ENCODE measurements at places on chromosomes 5 and 9.

DNA sequence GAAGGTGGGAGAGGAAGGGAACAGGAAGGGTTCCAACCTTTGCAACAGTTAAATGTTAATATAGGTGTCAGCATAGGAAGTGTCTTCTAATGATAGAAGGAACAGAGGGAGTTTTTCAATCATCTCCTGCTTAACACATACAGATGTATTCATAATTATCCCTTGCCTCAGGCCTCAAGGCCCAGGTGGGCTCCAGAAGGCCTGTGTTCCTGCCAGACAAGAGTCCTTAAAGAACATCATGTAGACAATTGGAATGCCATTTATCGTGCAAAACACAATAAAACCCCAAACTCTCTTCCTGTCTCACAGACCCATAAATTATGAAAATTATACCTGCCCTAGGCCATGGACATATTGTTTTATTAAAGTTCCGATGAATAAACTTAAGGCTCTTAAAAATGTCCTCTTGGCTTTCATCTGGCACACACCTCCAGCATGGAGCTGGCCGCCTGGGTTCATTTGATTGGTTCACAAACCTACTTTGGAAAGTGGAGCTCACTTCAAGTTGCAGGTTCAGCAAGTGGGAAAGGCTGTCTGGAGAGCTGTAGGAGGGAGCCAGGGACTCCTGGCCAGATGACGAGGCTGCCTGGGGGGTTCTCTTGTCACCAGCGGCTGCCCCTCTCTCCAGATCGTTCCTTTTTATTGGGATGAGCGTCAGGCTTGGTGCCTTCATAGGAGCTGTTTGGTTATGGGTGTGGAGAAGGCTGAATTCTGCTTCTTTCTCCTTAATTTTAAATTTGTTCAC lies 17.5 kb downstream of the SPRY4 start:
- no peak for DNase-seq

- no peak for DNase-seq
Measured at GRCh38 chr9:80449513-80449912, 877.7 kb downstream of the TLE4 start.

GRCh38 chr5:115774684-115775083 lies 41.8 kb downstream of the CDO1 start:
- no peak for DNase-seq

- DNase-seq = no peak
Measured at GRCh38 chr9:99515895-99516656, 294.0 kb downstream of the SEC61B start.

GRCh38 chr9:130986356-130986965 lies 22.5 kb upstream of the LAMC3 start:
- DNase-seq = no peak

- no peak for DNase-seq
Measured at GRCh38 chr5:23014825-23015224, 161.7 kb upstream of the CDH12 start.

- no peak for DNase-seq
Measured at GRCh38 chr5:6117212-6117611, 261.1 kb downstream of the MED10 start.

GRCh38 chr5:39714036-39714698 lies 289.4 kb upstream of the DAB2 start:
- DNase-seq = no peak

DNA sequence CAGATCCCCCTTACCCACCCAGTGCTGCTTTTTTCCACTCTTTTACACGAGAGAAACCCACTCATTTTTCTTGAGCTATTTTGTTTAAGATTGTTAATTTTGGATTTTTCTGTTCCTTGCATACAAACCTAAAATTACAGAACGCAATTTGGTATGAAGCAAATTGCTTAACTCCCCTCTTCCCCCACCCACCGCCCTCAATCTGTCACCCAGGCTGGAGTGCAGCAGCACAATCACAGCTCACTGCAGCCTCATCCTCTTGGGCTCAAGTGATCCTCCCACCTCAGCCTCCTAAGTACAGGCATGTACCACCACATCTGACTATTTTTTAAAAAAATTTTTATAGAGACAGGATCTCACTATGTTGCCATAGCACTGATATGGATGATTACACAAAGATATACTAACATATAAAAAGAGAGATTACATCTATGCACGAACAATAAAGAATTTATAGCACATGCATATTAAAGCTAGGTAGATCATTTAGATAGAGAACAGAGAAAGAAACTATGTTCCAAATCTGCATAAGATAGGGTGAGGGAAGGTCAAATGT lies 203.6 kb downstream of the PIK3R1 start:
- DNase-seq = no peak

DNA sequence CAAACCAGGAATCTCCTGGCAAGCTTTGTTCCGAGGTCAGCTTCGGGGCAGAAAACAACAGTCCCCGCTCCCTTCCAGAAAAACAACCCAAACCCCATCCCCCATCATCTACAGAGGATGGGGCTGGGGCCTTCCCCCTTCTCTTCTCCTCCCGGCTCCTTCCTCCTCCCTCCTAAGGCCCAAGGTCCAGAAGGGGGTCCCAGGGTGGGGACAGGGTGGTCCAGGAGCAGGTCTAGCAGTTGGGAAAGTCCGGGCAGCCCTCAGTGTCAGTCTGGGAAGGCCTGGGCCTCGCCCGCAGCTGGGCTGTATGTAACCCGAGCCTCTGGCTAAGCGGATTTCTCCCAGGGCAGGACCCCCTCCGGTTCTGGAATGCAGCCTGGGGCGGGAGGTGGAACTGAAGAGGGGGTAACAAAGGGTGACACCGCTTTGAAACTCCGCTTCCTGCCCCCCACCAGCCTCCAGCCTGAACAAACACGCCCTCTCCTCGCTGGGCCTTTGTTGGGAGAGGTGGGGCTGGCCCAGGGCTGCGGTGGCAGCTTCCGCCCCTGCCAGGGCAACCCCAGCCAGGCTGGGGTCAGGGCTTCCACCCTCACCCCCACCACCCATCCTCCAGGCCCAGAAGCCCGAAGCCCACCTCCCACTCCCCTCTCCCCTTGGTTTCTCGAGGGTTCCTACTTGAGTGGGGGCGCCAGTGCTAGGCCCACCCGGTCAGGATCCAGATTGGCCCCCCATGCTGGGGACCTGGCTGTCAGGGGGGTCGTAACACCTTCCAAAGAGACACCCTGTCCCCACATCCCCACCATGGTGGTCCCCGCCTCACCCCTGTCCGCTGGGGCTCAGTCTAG lies 63.5 kb downstream of the C9orf50 start:
- DNase-seq = no peak

DNA sequence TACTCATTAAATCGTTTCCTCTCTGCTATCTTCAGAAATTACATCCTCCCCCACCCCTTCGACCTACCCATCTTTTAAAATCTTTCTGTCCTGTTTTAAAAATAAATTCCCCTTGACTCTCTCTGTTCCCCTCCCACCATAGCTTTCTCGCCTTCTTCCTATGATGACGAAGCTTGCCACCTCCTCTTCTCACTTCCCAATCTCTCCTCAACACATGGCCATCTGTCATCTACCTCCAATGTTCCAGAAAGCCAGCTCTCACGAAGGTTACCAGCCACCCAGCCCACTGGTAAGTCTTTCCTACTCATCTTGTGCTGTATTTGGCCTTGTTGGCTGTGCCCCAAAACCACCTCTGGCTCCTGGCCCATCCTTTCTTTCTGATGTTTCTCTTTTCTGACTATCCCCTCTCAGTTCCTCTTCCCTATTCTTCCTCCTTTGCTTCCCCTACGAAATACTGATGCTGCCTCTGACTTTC lies 346.3 kb downstream of the ENC1 start:
- no peak for DNase-seq

GRCh38 chr5:143665866-143666265 lies 146.1 kb upstream of the HMHB1 start:
- DNase-seq = no peak

DNA sequence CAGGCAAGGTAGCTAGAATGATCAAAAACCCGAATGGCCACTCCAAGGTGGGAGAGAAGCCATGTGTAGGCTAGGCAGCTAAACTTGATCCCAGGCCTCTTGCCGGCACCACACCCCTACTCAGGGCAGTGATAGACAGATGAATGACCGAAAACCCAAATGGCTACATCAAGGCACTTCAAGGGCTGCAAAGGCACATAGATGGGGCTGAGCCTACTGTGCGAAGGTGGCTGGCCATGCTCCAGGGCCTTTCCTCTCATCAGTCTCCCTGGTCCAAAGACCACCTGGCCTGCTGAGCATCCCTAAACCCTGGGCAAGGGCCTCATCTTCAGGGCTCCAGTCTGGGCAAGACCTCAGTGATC lies 3.7 kb upstream of the TIFAB start:
- DNase-seq = no peak

GRCh38 chr5:164652276-164652660 lies 1146.8 kb downstream of the MAT2B start:
- DNase-seq = no peak

GRCh38 chr9:93295031-93295430 lies 111.1 kb downstream of the WNK2 start:
- no peak for DNase-seq

DNA sequence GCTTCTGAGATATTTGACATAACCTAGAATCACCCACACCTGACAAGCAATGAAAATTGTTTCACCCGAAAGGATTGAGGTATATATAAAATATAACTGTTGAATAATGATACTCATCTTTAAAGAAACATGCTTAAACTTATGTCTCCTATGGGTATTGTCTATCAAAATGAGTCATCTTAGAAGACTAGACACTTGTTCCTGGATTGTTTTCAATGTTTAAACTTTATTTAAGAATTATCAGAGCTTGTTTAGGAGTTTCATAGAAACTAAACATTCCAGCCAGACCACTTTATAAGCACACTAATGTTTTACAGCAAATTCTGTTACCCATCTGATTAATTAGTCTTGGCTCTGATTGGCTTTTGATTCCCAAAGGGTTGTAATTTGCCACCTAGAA lies 19.6 kb downstream of the NFX1 start:
- no peak for DNase-seq

DNA sequence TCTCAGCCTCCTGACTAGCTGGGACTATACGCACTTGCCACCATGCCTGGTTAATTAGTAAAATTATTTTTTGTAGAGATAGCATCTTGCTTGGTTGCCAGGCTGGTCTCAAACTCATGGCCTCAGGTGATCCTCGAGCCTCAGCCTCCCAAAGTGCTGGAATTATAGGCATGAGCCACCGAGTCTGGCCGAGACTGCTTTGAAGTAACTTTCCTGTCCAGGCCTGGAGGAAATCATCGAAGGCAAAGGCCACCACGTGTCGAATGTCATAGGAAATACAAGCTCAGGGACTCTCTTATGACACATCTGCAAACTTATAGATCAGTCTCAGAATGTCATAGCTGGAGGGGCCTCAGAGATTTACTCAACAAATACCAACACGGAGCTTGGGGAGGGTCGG lies 25.1 kb downstream of the RAPGEF1 start:
- DNase-seq = no peak

GRCh38 chr9:530681-531080 lies 310.8 kb upstream of the DMRT1 start:
- no peak for DNase-seq

DNA sequence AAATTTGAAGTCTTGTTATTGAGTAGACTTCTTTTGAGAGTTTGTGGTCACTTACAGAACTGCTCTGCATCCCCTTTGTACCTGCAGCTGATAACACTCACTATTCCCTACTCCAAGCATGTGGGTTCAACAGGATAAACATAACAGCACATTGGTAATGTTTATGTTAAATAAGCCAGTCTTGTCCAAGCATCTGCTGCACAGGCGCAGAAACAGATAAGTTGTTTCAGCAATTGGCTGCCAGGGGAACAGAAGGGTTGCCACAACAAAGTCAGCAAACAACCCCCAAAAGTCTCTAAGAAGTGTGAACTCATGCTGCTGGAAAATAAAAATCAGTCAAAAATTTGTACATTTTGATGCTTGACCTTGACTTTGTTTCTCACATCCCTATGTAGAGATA lies 174.6 kb downstream of the GDNF start:
- DNase-seq = no peak

DNA sequence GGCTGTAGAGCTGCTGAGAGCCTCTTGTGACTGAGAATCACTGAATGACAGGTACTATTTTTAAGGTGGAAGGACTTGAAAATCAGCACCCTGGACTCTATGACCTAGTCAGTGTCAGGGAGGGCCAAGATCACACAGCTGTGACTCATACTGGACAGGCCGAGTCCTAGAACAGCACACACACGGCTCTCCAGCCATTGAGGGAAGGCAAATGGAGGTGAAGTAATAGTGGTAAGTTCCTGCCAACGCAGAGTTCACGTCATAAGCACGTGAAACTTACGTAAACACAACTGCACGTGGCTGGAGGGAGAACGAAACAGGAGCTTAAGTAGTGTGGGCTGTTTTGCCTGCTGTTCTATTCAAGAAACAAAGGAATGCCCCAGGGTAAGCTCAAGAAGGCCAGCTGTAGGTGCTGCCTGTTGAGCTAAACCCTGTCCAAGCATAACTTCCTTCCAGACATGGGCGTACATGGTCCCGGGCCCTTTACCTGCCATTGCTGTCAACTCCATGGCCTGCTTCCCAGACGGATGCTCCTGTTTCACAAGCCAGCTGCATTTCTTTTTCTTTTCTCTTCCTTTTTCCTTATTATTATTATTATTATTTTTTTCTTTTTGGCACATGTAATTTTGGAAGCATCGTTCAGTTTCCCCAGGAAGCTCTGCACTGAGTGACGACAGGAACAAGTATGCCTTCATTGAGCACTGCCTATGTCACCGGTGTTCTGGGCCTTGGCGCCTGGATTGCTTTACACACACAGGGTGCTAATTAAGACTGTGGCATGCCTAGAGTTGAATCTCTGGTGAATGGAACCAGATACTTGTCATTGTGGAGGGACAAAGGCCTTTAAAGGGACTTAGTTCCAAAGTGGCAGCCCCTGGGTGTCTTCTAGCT lies 10.2 kb upstream of the LCP2 start:
- DNase-seq = no peak

GRCh38 chr9:38000735-38001134 lies 68.3 kb downstream of the SHB start:
- no peak for DNase-seq

DNA sequence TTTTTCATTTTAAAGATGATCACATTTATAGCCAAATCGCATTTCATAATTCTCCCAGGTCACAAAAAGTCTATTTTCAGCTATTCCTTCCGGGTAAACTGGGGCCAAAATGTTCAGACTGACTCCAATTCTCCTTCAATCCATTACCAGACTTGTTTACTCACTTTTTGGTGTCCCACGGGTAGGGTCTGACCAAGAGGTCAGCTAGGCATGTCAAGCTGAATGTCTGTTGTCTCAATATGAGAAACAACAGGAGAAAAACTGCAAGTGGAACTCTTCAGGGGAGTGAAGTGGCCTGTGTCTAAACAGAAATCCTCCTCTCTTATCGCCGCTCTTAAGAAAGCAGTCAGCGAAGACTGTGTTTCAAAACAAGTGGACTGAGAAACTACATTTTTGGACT lies 171.3 kb downstream of the APBA1 start:
- DNase-seq = no peak

GRCh38 chr5:124343451-124343867 lies 403.0 kb downstream of the ZNF608 start:
- no peak for DNase-seq

GRCh38 chr9:125763394-125763801 lies 16.2 kb downstream of the PBX3 start:
- no peak for DNase-seq

- DNase-seq = no peak
Measured at GRCh38 chr5:34007201-34007620, 639 bp downstream of the AMACR start.

GRCh38 chr5:16315501-16315900 lies 135.9 kb upstream of the MARCHF11 start:
- DNase-seq = no peak
